ENCODE measurements at places on chromosomes 4 and X.

GRCh38 chrX:84729809-84730208 is 227.6 kb upstream of the HDX start:
- no peak for DNase-seq

- DNase-seq, result no peak
These were observed 689.2 kb upstream of the SLIT2 start for GRCh38 chr4:19562456-19562855.

DNA sequence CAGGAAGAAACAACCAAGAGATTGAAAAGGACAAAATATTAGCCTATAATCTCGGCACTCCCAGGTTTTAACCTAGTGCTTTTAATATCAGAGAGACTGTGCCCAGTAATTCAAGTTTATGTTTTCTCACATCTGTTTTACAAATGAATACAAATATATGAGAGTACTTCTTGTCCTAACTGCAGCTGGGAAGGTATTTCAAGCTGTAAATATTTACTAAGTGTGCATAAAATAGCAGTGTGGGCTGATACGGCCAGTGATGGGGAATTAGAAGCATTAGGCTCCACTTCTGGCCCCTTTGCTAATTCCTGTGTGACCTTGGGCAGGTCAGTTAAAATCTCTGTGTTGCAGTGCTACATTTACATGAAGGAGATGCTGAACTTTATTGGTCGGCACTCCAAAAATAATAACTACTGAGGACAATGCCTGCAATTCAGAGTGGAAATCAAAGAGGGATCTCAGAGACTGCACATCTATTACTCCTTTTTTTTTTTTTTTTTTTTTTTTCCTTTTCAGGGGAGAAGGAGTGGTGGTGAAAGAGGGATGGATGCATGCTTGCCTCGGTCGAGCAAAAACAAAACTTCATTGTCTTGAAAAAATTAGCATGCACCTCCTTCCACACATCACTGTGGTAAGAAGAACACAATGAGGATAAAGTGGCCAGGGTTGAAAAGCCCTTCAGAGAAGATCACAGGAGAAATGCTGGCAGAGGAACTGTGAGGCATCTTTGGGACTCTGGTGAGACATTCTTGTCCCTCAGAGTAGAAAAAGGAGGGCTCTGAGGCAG is 44.6 kb upstream of the LNX1 start:
- DNase-seq, result no peak

GRCh38 chr4:136329042-136329662 is 1203.1 kb downstream of the PCDH18 start:
- DNase-seq, result no peak

DNA sequence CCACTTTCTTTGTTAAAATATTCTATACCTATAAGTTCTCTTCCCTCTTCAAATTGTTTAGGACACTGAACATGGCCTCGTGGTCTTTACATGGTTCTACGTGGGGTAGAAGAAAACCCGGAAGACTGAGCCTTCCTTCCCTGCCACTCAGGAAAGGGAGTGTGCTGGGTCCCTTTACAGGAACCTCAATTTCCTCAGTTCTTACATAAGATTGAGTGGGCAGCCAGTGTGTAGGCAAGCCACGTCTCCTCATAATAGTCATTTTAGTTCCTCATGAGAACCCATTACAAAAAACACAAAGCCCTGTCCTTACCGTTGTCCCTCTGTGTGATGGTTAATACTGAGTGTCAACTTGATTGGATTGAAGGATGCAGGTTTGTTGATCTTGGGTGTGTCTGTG is 28.7 kb upstream of the SMIM10L2A start:
- no peak for DNase-seq

DNA sequence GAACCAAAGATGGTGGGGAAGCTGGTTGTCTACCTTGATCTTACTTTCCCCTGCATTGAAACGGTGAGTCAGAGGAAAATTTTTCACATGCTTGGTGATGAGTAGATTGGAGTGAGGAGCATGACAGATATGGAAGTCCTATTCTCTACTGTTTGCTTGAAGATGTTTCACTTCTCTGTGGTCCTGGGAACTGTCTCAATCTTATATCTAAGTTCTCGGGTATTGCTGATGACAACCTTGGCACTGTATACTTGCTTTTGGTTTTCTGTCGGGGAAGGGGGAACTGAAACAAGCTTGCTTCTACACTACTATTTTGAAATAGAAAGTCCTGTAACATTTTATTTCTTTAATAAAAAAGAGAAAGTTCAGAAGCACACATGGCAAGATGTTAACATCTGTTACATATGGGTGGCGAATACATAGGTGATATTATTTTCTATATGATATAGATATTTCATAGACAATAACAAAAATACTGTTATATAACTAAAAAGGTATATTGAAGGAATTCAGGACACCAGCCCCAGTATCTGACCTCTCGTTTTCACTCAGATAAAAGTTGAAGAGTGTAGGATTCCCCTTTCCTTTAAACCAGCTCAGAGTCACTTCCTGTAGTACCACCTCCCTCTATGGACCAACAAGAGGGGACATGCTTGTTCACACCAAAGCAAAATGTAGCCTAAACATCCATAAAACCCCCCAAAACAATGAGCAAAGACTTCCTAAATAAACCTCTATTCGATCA is 88.8 kb downstream of the FMR1NB start:
- no peak for DNase-seq

DNA sequence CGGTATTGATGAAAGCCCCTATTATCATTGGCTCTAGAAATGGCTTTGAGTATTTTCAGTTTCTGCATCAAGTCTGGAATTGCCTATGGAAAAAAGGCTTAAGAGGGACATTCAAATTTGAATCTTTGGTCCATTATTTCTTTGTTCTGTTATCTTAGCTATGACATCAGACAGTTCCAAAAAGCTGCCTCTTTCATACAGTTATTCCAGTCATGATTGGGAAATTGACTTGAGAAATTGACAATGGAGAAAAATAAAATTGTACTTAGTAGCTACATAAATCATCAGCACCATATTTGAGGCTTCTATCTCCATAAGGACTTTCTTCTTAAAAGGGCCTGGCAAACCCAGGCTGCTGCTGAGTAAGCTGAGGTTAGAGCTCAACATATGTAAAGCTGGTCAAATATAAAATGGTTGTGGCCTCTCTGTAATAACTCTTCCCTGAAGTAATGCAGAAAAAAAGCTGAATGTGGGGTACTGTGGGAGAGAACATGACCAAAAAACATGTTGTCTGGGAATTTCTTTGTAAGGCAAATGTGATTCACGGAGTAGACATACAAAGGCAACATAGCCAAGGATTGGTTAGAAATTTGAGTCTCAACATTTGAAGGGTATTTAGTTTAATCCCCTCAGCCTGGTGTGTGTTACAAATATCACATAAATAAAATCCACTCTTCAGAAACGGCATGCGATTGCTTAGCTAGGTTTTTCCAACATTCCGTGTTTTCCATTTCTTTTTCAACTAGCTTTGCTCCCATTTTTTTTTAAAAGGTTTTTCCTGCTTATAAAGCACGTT is 100.9 kb downstream of the LNX1 start:
- DNase-seq, result no peak

- no peak for DNase-seq
These were observed 101.5 kb downstream of the AKAP4 start for GRCh38 chrX:50099331-50099730.

- no peak for DNase-seq
These were observed 841.0 kb downstream of the STIM2 start for GRCh38 chr4:27701606-27702005.

GRCh38 chr4:115972967-115973366 is 859.5 kb upstream of the NDST4 start:
- DNase-seq, result no peak

DNA sequence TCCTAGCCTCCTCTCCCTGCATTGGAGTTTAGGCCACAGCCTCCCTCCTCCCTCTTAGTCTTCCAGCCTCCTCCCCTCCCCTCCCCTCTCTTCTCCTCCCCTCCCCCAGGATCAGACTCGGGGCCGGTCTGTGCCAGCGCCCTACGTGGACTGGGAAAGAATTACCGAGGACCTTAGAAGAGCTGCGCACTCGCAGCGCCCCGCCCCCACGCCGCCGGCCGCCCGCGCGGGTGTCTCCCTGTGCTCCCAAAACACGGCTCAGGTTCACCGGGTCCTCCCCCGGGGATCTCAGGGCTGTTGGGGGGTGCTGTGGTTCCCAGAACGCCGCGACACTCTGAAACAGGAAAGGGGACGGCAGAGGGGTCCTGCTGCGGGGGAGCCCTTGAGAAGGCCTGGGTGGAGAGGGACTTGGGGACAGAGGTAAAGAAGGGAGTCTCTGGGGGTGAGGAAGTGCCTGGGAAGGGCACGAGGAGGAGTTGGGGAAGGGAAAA is 122.3 kb upstream of the TBL1X start:
- DNase-seq, result peak; percentile 79

DNA sequence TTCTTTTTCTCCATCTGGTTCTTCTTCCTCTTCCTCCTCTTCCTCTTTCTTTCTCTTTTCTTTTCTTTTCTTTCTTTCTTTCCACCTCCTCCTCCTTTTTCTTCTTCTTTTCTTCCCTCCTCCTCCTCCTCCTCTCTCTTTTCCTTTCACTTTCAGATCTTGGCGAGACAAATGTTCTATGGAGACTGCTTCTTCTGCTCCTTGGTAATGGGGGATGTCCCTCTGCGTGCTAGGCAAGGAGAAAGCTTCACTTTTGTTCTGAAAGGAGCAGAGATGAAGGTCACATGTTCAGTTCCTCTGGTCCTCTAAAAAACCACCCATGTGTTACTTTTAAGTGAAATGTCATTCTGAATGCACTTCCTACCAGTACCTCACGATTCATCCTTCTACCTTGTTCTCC is 33.2 kb downstream of the NBDY start:
- no peak for DNase-seq

DNA sequence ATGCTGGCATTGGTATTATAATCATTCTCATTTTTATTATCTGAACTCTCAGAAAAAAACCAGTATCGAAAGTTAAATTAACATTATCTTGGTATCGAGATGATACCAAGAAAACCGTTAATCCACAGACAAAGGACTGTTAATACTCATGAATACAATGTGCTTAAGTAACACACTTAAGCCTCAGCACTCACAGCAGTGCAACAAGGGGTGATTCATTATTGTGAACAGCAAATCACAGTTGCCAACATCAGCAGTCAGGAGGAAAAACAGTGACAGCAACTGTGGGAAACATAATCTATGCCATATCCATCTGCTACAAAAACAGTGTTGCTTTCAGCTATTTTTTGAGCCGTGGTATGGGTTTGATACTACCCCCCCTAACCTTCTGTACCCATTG is 210.9 kb upstream of the ATOH1 start:
- no peak for DNase-seq

DNA sequence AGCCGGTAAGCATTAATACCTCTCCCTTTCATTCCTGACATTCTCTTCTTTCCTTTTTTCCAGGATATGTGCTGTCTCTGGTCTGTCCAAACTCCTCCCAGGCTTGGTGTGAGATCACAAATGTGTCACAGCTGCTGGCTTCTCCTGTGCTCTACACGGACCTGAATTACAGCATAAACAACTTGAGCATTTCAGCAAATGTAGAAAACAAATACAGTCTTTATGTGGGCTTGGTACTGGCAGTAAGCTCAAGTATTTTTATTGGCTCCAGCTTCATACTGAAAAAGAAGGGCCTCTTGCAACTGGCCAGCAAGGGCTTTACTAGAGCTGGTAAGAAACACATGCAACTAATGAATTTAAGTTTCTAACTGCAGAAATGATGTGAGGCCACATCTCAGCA is 8.4 kb downstream of the NIPAL1 start:
- peak; percentile 36 for DNase-seq

GRCh38 chr4:140137671-140138070 is 16.3 kb downstream of the MAML3 start:
- DNase-seq, result no peak

DNA sequence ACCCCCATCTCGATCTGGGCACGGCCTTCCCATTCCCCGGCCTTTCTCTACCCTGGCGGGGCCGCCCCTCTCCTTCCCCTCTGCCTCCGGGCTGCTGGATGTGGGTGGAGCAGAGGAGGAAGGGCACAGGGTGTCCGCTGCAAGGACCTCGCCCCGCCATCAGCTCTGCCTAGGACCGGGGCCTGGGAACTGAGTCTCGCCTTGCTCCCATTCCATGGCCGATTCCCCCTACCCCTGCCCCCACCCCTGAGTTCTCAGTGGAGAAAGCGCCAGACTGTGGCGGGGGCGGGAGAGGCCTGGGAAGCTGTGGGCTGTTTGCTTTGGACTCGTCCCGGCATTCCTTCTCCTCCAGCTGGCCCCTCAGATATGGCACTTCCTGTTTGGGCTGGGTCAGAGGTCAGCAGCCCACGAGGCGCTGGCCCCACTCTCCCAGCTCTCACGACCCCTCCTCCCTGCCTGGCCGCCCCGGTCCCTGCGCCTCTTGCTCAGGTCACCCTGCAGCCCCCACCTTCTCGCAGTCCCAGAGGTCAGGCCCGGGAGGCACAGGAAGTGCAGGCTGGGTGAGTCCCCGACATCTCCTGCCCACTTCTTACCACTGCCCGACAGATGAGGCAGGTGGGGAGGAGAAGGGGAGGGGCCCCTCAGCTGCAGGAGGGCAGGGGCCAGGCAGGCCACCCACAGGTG is 6.4 kb upstream of the BGN start:
- DNase-seq, result peak; percentile 3

DNA sequence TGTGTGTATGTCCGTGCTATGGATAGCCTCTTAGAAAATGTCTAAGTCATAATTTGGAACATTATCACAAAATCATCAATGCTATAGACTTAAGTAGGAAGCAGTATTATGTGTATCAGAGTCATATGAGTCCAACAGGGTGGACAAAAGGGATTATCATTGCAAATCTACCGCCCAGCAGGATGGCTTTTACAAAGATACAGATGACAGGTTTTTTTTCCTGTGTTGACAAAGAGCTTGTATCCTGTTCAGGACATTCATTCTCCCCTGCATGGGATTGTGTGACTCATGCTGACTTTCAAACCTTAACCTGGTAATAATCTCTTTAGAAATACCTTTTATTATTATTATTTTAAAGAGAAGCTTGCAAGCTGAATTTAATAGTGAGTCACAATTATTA is 310.3 kb upstream of the GNPDA2 start:
- no peak for DNase-seq

GRCh38 chr4:114615435-114615834 is 16.8 kb downstream of the UGT8 start:
- no peak for DNase-seq

- no peak for DNase-seq
These were observed 170.1 kb downstream of the SHROOM3 start for GRCh38 chr4:76605099-76605563.

DNA sequence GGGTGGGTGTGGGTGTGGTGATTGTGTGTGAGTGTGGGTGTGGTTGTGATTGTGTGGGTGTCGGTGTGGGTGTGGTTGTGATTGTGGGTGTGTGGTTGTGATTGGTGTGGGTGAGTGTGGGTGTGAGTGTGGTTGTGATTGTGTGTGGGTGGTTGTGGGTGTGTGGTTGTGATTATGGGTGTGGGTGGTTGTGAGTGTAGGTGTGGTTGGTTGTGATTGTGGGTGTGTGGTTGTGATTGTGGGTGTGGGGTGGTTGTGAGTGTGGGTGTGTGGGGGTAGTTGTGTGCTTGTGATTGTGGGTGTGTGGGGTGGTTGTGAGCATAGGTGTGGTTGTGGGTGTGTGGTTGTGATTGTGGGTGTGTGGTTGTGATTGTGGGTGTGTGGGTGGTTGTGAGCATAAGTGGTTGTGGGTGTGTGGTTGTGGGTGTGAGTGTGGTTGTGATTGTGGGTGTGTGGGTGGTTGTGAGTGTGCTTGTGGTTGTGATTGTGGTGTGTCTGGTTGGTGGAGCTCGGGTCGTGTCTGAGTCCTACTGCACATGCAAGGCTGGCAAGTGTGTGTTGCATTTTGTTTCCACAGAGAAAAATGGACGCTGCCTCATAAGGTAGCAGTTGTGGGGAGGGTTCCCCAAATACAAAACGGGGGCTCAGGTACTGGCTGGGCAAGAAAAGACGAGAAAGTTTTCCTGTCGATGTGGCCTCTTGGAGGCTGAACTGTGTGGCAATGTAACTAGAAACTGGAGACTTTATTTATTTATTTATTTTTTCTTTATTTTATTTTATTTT is 116.7 kb downstream of the UBE2K start:
- DNase-seq, result no peak

Data from NCI-H226 (cell line).